ENCODE measurements at places on chromosomes 16 and 17. TPM values are rescaled to one million over a fixed set of nuclear protein-coding genes. Genes with fewer than 3 reads are reported as not detected.

TEKT1 gene
- not detected for polyA plus RNA-seq

DNA sequence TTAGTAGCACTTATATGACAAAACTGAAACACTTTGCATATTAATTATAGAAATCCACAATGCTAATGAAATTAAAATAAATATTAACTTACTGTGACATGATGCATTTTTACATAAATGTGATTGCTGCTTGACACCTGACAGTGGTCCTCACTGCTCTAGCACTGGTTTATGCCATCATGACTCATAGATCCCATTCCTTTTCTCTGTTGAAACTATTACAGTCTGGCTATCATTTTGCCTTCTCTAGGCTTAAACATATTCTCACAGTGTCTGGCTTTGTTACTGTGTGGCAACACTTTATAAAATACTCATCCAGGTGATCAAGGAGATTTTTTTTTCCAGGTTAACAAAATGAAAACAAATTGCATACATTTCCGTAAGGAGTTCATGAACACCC is 108.0 kb downstream of the MRTFB start:
- no peak for DNase-seq

DNA sequence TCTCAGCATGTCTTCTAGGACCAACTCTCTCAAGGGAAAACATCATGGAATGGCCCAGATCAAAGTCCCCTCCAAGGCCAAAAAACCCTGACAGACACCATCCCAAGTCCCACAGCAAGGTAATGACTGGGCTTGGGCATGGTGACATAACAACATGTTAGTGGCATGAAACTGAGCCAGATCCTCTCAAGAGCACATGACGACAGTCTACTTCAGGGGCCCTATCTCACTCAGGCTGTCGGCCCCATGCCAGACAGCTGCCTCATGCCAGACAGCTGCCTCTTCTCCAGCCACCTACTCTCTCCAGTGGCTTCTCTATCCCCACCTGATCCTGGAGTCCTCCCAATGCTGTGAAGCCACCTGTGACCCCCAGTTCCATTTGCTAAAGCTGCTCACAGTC is 18.4 kb downstream of the HSD11B2 start:
- DNase-seq = peak; percentile 60

GRCh38 chr17:77501751-77502625 is 361.2 kb downstream of the SEC14L1 start:
- no peak for DNase-seq

KRTAP2-3 gene
- not detected for polyA plus RNA-seq

- DNase-seq = no peak
Observed at GRCh38 chr17:28725166-28725659, 820 bp downstream of the TLCD1 start.

- DNase-seq = no peak
Observed at GRCh38 chr17:2368359-2368758, 31.1 kb downstream of the SGSM2 start.

DNA sequence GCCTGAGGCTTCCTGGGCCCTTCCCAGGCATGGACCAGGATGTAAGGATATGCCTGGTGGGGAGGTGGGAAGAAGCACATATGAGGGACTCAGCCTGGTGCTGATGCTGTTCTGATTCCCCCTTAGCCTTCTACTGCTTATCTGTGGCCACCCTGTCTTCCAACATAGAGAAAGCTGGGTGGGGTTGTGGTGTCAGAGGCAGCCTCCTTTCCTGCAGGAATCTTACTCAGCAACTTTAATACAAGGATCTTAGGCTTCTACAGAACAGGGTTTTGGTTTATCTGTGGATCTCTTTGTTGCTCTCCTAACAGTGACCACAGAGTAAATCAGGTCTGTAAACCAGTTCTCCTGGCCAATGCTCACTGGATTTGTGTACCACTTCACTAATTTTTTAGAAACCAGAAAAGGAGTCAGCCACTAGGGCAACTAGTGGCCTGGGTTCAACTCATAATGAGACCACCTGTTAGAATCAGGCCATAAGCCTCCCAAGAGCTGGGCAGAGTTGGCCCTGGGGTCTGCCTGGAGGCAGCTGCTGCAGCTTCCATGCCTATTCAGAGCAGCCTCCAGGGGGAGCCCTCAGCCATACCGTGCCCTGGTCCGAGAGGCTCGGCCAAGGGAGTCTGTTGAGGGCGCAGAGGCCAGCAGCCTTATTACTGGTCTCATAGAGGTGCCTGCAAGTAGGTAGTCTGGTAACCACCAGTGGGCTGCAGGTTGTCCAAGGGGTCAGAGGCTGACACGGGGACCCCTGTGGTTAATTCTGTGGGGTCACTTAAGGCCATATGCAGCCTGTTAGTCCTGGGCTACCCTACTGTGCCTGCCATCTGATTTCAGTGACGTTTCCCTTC is 7.1 kb downstream of the HAS3 start:
- DNase-seq = no peak

DNA sequence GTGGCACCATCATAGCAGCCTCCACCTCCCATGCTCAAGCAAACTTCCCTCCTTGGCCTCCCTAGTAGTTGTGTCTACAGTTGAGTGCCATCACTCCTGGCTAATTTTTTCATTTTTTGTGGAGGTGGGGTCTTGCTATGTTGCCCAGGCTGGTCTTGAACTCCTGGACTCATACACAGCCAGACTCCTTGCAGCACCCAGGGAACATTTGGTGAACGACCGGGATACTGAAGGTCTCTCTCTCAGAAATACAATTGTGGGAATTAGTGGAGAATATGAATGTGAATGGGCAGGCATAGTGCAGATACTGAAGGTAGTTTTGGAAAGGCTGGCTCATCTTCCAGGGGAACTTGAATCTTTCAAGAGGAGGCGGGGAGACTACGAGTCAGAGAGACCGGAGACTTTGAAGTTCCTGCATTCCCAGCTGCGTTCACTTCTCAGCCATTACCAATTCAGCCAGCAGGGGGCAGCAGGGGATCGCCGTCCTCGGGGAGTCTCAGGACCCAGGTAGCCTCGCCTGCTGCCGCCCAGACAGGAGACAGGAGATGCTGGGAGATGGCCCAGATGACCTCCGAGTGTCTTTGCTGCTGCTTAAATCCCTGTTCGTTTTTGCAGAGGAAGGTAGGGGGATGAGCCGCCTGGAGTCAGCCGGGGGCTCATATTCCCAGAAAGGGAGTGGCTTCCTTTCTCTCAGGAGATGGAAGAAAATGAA is 68.6 kb downstream of the HAPSTR1 start:
- peak; percentile 43 for DNase-seq

DNA sequence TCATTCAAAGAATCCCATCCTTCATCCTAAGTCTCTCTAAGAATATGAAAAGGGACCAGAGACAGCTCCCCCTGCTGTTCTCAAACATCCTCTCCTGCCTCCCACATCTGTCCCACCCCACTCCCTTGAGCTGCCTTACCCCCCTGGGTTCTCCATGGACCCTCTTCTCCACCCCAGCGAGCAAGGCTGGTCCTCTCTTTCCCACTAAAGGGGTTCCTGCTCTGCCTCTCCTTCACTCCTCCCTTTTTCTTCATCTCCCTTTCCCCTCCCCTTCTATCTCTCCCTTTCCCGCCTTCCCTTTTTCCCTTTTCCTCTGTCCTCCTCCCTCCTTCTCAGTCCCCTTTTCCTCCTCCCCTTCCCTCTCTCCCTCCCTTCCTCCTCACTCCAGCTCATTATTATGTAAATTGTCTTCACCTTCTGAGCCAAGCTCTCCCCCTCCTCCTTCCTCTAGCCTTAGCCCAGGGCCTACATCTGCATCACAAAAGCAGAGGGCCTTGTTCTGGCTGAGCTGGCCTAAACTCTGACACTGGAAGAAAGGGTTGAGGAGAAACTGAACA is 90.0 kb downstream of the GNAO1 start:
- DNase-seq = no peak

KRT15 gene
- 0.11 TPM for polyA plus RNA-seq

GRCh38 chr17:77011173-77012011 is 129.4 kb upstream of the SEC14L1 start:
- no peak for DNase-seq

GRCh38 chr16:74030000-74030706 is 266.5 kb upstream of the PSMD7 start:
- DNase-seq = no peak

ARHGDIA gene
- 158 TPM for polyA plus RNA-seq

PPY gene
- polyA plus RNA-seq = not detected

DNA sequence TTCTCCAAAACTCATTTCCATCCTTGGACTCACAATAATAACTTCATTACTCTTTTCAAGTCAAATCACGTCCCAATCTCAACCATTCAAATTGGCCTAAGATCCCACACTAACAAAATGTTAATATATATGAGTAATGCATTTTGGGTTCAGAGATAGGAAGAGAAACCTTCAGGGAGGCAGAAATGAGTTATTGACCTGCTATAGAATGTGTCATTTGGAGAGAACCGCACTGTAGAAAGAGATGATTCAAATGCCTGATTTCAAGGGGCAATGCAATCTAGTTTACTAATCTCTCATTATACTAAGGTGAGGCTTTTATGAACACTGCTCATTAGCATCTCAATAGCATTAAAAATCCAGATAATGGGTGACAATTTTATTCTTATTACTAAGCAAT is 1595.0 kb upstream of the GOT2 start:
- no peak for DNase-seq

LGALS9B gene
- polyA plus RNA-seq = not detected

GRCh38 chr16:55257966-55258613 is 65.9 kb upstream of the IRX6 start:
- no peak for DNase-seq

SMIM22 gene
- not detected for polyA plus RNA-seq

GRCh38 chr16:49825041-49825440 is 30.9 kb downstream of the ZNF423 start:
- DNase-seq = no peak

Data from ovary (tissue), 10 donors.